ENCODE measurements at places on chromosomes 2 and 18.

DNA sequence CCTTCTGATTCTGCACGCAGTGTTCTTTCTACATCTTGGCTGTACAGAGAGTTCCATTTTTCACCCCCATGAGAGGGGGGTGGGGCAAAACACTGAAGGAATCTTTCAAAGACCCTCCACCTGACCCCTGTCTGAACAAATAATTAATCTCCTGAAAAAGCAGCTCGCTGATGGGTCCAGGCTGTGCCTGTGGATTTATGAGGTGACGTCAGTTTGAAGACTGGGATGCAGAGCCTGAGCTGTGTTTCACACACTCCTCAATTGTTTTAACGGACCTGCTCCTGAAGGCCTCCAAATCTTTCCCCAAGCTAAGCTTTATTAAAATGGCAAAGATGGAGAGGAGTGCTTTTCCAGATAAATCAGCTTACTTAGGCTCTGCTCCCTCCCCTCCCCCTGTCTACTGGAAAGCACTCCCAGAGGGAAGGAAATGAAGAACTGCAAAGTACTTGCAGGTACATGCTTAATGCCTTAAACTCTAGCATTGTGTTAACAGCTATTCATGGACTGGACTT, 390.2 kb upstream of the TNP1 start:
- no peak for DNase-seq

DNA sequence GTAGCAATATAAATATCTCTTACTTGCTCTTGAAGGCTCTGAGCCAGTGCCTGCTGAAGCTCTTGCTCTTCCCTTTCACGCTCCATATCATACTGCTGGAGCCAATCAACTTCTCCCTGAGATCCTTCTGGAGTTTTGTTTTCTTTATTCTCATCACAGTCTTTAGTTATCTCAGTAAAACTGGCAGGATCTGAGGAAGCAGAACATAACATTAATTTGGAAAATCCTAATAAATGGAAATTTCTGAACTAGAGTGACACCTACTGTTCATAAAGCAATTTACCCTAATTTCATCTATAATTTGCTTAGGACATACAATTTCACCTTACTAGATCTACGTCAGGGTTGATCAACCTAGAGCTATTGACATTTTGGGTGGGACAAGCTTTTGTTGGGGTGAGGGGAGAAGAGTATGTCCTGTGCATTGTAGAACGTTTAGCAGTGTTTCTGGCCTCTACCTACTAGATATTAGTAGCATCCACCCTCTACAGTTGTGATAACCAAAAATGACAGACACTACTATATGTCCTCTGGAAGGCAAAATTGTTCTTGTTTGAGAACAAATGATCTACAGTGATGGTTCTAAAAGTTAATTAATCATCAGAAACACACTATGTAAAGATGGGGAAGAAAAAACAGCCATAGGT, 47.2 kb downstream of the VIL1 start:
- no peak for DNase-seq

DNA sequence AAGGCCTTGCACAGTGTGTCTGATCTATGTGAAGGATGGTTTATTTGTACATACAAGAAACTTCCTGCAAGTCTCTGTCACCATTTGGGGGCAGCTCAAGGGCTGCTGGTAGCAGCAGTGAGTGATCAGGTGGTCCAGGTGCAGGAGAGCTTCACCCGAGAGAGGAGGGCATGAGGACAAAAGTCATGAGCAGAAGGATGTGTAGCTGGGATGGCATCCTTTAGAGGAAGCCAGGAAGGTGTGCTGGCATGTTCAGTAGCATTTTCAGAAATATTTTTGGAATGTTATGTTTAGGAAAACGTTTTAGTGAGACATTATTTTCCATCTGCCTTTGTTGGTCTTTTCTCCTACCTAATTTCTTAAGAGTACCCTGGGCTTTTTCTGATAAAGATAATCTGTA, 31.9 kb downstream of the VWA3B start:
- DNase-seq, result no peak

DNA sequence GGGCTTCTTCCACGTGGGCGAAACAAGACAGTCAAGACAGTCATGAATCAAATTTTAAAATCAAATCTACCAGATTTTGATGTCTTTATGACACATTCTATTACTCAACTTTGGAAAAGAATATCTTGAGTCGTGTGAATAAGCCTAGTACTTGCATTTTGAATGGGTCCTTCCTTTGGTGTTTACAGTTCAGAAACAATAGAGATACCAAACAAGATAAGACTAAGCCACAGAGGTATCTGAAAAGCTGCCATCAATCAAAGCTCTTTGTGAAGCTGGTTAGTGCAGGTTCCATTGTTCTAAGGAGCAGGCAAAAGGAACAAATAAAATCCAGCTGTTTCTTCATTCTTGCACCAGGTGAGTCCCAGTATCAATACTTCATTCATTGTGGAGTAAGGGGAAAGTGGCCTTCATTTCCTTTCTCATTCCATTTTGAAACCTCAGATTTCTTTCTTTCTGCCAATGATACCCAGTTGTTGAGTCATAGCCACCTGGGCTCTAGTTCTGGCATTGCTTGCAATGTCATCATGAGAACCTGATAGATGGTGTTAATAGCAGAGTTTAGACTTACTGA, 151.7 kb upstream of the L3MBTL4 start:
- DNase-seq, result peak; percentile 55

GRCh38 chr2:167424221-167424620, 535.9 kb downstream of the XIRP2 start:
- no peak for DNase-seq

- DNase-seq, result peak; percentile 10
Observed at GRCh38 chr18:33720133-33720532, 142.1 kb downstream of the ASXL3 start.

DNA sequence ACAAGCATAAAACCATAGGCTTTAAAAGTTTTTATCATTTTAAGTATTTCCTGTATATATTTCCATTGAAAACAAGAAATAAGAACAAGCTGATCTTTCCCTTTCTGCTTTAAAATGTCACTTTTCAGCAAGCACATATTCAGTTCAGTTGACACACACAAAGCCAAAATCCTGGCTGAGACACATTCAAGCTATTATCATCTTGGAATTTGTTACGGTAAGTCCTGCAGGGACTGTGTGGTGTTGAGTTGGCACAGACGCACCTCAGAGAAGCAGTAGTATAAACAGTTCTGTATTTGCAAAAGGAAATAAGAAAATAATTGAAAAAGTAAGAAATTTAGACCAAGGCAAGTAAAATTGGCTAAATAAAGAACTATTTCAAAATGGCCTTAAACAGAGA, 10.4 kb upstream of the DAW1 start:
- DNase-seq, result no peak

DNA sequence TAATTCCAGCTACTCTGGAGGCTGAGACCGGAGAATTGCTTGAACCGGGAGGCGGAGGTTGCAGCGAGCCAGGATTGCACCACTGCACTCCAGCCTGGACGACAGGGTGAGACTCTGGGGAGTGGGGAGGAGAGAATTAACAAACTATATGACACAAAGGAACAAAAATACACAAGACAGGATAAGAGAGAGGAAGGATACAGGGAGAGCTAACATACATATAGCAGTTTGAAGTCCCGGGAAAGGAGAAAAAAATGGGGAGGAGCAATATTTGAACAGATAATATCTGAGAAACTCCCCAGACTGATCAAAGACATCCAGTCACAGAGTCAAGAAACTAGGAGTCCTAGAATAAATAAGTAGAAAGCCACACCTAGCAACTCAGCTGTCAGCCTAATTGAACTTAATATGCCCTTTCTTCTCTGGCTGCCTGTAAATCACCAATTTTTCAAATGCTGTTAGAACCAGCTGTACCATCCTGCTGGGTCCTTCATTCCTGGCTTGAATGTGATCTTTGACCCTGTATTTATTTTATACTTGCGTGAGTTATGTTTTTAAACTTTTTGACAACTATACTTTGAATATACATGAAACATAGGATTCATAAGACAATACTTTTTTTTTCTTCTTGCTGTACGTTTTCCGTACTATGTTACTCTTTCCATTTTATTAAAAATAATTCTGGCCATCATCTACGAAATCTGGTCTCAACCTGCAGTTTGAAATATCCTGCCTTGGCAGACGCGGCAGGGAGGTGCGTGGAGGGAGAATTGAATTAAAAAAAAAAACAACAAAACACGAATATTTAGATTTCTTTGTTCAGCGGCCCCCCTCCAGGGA, 876 bp upstream of the CYP27A1 start:
- DNase-seq, result peak; percentile 10

DNA sequence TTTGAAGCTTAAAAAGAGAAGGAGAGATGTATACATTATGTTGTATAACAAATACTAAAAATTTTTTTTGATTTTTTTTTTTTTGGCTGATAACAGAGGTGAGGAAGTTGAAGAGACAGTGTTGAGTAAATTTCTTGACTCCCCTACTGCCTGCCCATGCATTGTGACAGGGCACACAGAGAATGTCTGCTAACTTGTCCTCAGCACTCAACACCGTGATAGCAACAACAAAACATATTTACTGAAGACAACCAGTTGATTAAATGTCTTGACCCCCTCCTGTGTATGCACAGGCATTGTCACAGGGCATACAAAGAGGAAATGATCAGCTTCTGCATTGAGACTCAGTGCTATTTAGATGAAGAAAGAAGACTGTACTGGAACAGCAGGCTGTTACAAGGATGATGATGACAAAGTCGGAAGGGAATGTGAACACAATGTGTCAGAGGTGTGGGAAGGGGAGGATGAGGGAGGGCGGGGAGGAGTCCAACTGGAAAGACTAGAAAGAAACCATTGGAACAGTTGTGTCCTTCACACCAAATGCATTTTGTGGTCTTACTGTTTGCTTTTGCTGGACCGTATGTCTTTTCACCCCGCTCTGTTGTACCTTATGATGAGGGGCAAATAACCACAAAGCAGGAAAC, 89.5 kb downstream of the CERS6 start:
- DNase-seq, result peak; percentile 88
